Common myeloid progenitor, CD34-positive (primary cell): ENCODE measurements at places on chromosomes 16 and 17.

GRCh38 chr16:3675601-3676130 is 21.2 kb downstream of the DNASE1 start:
- H3K27me3 ChIP-seq: no peaks in the 10 kb centered on the region
- H3K4me1 ChIP-seq: peaks cover 2% of the 10 kb centered on the region
- DNase-seq: no peak
- H3K4me3 ChIP-seq: no peak overlapping the region

DNA sequence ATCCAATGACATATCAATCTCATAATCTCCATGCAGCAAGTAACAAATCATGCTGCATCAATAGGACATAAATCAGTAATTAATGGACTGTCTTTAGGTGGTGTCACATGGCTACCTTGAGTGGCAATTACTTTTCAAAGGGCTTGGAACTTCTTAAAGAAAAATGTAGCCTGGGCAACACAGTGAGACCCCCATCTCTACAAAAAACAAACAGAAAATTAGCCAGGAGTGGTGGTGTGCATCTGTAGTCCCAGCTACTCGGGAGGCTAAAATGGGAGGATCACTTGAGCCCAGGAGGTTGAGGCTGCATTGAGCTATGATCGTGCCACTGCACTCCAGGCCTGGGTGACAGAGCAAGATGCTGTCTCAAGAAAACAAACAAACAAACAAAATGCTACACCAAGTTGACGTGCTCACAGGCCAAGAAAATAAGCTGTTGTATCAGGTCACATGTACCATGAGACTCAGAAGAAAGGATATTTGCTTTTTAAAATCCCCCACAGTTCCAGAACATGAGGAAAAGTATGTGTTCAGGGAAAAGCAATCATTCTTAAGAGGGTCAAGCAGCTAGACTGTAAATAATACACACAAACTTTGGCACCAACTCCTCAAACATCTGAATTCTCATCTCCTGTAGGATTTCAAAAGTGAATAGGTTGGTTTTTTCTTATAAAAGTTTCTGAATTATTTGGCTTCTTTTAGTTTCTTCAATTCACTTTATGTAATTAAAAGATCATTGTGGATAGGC is 23.8 kb upstream of the ERN1 start:
- no peak overlapping the region for H3K4me3 ChIP-seq
- no peaks in the 10 kb centered on the region for H3K27me3 ChIP-seq
- peaks cover 57% of the 10 kb centered on the region for H3K36me3 ChIP-seq
- DNase-seq: no peak
- H3K4me1 ChIP-seq: peaks cover 13% of the 10 kb centered on the region

DNA sequence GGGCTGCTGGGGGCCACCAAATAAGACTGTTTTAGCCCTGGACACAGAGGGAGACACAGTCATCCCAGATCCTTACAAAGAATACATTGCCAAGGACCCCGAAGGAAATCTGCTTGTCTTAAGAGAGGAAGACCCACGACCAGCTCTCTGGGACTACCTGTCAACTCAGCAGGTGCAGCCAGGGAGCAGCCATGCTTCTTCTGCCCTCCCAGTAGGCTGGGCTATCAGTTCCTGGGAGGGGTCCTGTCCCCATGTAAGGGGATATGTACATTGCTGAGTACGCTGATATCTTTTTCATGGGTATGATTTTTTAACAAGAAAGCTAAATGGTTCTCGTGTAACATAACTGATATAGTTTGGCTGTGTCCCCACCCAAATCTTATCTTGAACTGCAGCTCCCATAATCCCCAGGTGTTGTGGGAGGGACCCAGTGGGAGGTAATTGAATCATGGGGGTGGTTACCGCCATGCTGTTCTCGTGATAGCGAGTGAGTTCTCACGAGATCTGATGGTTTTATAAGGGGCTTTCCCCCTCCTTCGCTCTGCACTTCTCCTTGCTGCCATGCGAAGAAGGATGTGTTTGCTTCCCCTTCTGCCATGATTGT is 11.3 kb downstream of the SSTR2 start:
- H3K27me3 ChIP-seq: no peaks in the 10 kb centered on the region
- H3K27ac ChIP-seq: no peak overlapping the region
- DNase-seq: no peak
- no peaks in the 10 kb centered on the region for H3K36me3 ChIP-seq

- H3K36me3 ChIP-seq: no peaks in the 10 kb centered on the region
- no peaks in the 10 kb centered on the region for H3K4me1 ChIP-seq
- no peaks in the 10 kb centered on the region for H3K27me3 ChIP-seq
- no peak for DNase-seq
- no peak overlapping the region for H3K4me3 ChIP-seq
These were observed 2.7 kb upstream of the GIP start for GRCh38 chr17:48970865-48971687.

- H3K4me3 ChIP-seq: no peak overlapping the region
- peaks cover 12% of the 10 kb centered on the region for H3K27me3 ChIP-seq
- DNase-seq: no peak
- no peaks in the 10 kb centered on the region for H3K36me3 ChIP-seq
- no peaks in the 10 kb centered on the region for H3K4me1 ChIP-seq
These were observed 79.5 kb upstream of the RPL38 start for GRCh38 chr17:74123866-74124444.

- no peak overlapping the region for H3K27ac ChIP-seq
- no peak overlapping the region for H3K4me3 ChIP-seq
These were observed 69.7 kb downstream of the TANC2 start for GRCh38 chr17:63035695-63036094.

- H3K4me3 ChIP-seq: no peak overlapping the region
- H3K4me1 ChIP-seq: no peaks in the 10 kb centered on the region
- H3K36me3 ChIP-seq: peaks cover 8% of the 10 kb centered on the region
- no peak overlapping the region for H3K27ac ChIP-seq
- DNase-seq: no peak
These were observed 36.2 kb downstream of the PRMT7 start for GRCh38 chr16:68346892-68347480.

GRCh38 chr17:16941072-16942036 is 30.6 kb downstream of the TNFRSF13B start:
- no peaks in the 10 kb centered on the region for H3K4me1 ChIP-seq
- H3K36me3 ChIP-seq: no peaks in the 10 kb centered on the region
- H3K27me3 ChIP-seq: peaks cover 4% of the 10 kb centered on the region
- no peak for DNase-seq
- no peak overlapping the region for H3K27ac ChIP-seq
